Fibroblast of skin of left quadriceps (primary cell): ENCODE measurements at places on chromosomes 7 and 10.
A peak's percentile ranks its signal among the peaks of the same experiment; 100 is the strongest.

DNA sequence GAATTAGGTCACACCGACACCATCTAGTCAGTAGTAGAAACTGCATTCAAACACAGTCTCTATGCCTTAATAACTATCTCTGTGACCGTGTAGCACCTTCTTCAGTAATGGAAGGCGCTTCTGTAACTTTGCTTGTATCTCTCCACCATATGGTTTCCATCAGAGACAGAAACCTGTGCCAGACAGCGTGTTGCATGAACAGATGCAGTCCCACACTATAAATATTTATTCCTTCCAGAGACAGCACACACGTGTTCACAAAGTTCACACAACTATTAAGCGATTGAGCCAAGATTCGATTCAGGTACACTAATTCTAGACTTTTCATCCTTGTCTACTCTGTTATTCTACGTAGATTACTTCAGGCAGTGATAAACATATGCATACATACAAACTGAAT is 873.9 kb upstream of the MBL2 start:
- no peak for DNase-seq

- no peak for DNase-seq
Observed at GRCh38 chr10:131750171-131750895, 150.5 kb upstream of the PPP2R2D start.

- DNase-seq, result no peak
Observed at GRCh38 chr7:101781439-101781838, 36.0 kb upstream of the CUX1 start.

- peak; percentile 53 for DNase-seq
Observed at GRCh38 chr7:76234931-76235441, 33.3 kb downstream of the SRRM3 start.

GRCh38 chr10:131685576-131685975 is 215.2 kb upstream of the PPP2R2D start:
- DNase-seq, result no peak

DNA sequence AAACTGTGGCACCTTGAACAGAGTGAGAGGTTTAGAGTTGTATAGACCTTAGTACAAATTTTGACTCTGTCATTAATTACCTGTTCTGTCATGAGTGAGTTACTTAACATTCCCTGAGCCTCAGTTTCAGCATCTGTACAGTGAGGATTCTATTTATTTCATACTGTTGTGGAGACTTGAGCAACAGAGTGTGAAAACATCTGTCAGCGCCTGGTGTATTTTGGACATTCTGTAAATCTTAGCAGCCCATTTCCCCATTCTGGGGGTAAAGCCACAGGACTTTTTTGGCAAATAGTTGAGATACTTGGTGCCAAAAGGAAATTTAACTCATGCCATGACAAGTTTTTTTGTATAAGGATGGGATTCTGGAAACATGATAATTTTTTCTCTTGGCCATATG is 94.8 kb downstream of the AUTS2 start:
- DNase-seq, result no peak

DNA sequence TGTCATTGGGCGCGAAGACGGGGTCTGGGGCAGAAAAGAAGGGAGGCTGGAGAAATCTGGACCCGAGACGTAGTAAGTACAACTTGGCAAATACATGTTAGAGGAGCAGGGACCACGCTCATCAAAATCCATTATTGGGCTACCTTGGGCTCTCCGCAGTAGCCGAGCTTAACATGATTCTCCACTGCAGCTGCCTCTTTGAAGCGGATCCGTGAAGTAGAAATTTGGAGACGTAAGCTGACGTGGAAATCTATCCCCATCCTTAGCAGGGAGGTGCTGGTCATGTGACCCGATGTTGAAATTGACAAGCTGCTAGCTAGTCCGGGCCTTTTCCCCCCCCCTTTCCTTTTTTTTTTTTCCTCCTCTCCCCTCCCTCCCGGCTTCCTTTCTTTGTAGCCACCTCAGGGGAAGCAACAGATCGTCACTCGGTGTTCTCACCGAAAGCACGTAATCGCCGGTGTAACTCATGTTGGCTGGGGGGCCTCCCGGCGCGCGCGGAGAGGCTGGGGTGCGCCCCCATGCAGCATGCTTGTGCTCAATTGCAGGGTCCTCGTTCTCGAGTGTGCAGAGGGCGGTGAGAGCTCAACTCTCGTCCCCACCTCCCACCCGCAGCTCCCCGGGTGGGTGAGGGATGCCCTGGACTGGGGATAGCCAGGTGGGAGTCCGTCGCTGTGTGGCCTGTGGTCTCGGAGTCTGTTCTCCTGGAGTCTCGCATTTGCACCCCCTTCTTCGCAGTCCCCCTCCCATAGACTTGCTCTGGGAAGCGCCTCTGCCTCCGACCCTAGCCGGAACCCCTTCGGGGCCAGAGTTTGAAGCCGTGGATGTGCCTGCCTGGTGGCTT is at the start of gene HOXA11:
TSS of gene HOXA11 (minus strand) at position 220 of the 841 bp plus-strand sequence. CDS start at position 132, 88 bp downstream.
- peak; percentile 86 for DNase-seq

GRCh38 chr7:50396856-50397255 is 53.3 kb downstream of the FIGNL1 start:
- no peak for DNase-seq
